ENCODE measurements at places on chromosomes 16 and 17.

DNA sequence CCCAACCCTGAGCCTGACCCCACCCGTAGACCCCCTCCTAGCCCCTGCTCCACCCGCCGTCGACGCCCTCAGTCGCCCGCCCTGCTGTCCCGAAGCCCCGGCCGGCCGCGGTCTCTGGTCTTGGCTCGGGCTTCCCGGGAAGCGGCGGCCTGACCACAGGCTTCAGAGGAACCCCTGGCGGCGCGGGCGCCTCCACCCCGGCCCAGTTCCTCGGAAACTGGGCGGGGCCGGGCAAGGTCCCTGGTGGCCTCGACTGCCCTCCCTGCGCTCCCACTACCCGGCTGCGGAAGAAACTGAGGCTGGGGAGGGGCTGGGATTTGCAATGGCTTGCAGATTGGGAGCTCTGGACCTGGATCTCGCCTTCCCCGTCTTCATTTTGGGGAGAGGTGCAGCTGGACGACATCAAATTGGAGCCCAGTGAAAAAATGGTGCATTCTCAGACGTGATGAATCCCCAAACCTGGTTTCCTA is 692 bp upstream of the SOCS1 start:
- peak; percentile 83 for DNase-seq

DNA sequence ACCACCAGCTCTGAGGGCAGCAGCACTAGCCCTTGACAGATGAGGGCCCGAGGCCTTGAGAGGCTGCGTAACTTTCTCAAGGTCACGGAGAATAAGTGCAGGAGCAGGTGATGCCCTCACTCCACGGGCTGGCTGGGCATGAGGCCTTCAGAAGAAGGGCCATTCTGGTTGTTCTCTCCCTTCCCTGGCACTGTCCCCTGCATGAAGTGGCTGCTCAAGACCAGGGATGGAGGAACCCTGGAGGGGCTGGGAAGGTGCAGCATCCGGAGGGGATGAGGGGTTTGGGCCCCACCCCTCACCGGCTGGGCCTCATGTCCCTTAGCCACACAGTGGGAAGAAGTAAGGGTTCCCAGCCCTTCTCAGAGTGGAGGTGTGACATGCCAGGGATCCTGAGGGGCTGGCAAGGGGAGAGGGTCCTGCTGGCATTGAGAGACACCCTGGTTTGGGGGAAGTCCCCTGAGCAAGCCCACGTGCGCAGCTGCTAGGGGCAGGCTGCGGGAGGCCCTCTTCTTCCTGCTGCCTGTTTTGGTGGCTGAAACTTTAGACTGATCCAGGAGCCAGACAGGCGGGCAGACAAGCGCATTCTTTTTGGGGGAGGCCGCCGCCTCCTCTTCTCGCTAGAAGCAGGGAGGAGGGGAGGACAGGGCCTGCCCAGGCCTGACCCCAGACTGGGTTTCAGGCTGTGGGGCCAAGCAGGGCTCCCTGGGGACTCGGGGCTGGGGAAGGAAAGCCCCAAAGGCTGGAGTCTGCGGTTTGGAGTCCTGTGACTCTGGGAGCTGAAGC is 74.0 kb downstream of the N4BP1 start:
- DNase-seq = peak; percentile 89

DNA sequence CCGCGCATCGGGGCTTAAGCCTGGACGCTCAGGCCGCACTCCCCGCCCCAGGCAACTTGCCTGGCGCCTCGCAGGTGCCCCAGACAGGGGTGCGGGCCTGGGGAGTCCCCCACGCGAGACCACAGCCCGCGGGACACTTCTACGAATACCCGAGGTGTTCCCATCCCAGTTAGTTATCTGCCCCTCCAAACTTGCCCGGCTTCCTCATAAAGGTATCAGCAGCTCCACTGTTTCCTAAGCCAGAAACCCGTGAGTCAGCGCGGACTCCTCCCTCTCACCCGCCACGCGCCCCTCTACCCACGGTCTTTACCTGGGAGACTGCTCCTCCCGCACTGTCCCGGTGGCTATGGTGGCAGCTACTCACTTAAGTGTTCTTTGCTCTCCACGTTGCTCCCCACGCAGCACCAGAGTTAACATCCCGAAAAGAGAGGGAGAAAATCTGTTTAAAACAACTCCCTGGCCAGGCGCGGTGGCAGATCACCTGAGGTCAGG is 1.0 kb upstream of the CREBBP start:
- no peak for DNase-seq

- no peak for DNase-seq
Measured at GRCh38 chr17:8577868-8578267, 52.7 kb downstream of the MYH10 start.
